ENCODE measurements at places on chromosomes 12 and 14.

DNA sequence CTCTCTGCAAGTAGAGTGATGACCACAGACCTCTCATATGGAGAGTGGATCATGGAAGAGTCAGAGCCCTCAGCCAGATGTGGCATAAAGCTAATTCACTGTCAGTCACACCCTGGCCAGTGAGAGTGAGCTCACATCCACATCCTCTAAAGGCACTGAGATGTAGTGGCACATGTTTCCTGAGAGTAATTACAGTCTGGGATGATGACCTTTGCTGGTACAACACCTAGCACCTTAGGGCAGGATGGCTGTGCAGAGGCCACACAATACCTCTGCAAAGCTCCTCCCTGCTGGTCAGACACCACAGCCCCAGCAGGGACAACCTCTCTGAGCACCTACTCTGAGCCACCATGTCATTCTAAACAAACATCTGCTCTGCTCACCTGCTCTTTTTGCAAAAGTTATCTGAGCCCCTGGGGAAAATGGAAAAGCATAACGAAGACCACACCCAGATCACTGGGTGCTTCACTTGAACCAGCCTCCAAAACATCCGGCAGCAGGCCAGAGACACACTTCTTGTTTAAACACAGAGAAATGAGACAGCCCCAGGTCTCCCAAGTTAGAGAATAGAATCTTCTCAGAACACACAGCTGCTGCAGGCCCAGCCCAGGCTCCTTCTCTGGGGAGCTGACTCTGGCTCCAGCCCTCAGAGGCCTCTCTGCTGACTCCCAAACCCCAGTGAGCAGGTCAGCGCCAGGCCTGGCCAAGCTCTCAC lies 30.3 kb downstream of the PITPNM2 start:
- no peak for DNase-seq

DNA sequence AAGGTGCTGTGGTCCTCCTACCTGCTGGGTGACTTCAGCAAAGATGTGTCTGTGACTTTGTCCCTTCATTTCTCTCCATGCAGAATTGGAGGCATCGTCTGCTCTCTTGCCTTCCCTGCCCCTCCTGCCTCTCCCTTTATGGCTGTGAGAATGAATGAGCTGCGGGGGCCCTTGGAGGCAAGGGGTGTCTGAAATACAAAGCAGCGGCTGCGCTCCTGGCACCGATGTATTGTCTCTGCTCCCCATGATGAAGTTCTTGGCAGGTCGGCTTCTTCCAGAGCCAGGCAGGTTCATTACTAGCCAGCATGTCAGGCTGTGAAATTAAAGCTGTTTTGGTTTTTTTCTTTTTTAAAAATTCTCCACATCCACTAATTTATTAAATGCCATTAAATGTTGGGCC lies 194.5 kb downstream of the TSPAN9 start:
- DNase-seq, result no peak

- DNase-seq, result peak; percentile 15
Observed at GRCh38 chr12:240566-240965, 22.1 kb downstream of the SLC6A13 start.

- DNase-seq, result peak; percentile 75
Observed at GRCh38 chr12:52713960-52714886, 10.9 kb upstream of the KRT77 start.

- no peak for DNase-seq
Observed at GRCh38 chr12:12201274-12201758, 65.5 kb downstream of the LRP6 start.

DNA sequence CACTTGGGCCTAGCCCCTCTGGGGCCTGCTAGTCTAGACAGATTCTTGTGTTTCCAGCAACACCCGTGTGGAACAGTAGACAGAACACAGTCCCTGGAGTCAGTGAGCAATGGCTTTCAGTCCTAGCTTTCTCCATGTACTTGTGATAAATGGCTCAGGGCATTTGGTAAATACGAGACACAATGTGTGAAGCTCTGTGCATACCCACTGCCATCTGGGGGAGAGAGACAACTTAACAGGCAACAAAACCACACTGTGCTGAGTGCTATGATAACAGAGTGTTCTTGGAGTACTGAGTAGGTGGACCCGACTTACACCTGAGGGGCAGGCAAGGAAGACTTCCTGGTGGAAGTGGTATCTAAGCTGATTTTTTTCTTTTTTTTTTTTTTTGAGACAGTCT lies 86.3 kb upstream of the TBX3 start:
- DNase-seq, result no peak

GRCh38 chr12:117111386-117111785 lies 12.2 kb upstream of the TESC start:
- peak; percentile 58 for DNase-seq

- peak; percentile 60 for DNase-seq
Observed at GRCh38 chr12:105705765-105706164, 375.3 kb downstream of the C12orf75 start.

GRCh38 chr12:116138364-116138763 lies 139.1 kb downstream of the MED13L start:
- DNase-seq, result no peak
